ENCODE measurements at places on chromosomes 7 and 10.

- no peak for DNase-seq
Observed at GRCh38 chr7:41942468-41943093, 239.7 kb upstream of the INHBA start.

DNA sequence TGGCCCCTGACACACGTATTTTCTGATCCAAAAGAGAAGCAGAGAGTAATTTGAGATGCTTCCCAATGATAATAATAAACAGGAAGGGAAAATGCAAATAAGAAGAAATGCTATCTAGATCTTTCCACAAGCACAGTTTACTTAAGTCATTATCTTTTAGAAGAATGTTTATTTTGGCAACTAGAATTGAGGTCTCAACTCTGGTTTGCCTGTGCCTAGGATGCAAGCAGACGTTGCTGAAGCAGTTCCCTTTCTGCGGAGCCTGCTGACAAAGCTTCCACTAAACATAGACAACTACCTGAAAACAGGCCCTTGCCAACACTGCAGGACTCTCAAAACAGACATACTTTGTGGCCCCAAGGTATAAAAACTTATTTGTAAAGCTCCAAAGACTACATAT is 315.8 kb upstream of the POM121L12 start:
- no peak for DNase-seq

DNA sequence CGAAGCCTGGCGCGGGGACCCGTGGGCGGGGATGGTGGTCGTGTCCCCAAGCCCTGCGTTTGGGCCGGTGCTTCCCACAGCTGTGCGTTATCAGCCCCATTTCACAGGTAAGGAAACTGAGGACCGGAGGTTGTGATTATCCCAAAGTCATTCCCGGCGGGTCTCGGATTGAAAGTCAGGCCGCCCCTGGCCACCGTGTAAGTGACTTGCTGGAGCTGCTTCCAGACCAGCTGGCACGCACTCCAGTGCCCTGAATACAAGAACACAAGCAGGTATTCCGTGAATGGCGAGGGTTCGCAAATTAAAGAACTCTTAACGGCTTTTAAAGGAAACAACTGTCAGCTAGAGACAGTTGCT is 675 bp upstream of the ATE1 start:
- no peak for DNase-seq

DNA sequence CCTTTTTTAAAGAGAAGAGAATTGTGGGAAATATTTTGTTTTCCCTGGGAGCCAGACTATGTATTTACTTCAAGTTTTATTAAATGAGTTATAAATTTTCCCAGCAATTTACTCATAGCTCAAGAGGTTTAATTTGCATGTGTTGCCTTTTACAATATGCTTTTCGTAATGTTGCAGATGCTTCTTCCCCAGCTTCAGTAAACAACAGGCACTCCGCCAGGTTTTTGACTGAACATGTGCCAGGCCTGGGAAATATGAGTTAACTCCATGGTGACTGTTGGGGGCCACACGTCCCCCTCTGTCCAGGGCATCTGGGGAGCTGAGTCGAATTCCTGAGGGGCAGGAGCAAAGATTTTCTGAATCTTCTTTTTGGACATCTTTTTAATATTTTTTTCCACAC is 545.7 kb downstream of the LRMDA start:
- DNase-seq = no peak

All from stimulated activated CD4-positive, alpha-beta T cell treated with anti-CD3 and anti-CD28 coated beads, TNF-alpha, amount 100 ng/mL, for 1 hour (primary cell).